Hepatocyte (in vitro differentiated cells): ENCODE measurements at places on chromosomes 6 and 20. TPM values are rescaled to one million over a fixed set of nuclear protein-coding genes. Genes with fewer than 3 reads are reported as not detected.

The PBOV1 gene
- total RNA-seq = not detected in 2 replicates

The ASIP gene
- not detected in 2 replicates for total RNA-seq

The CCDC170 gene
- total RNA-seq = 0.88 and 1.2 TPM in 2 replicates

The RGS17 gene
- 0.24 and 0.97 TPM in 2 replicates for total RNA-seq

The POU5F1 gene
- 1.1 and 2.1 TPM in 2 replicates for total RNA-seq

The SPINT4 gene
- not detected in 2 replicates for total RNA-seq

- H3K27ac ChIP-seq = no peak overlapping the region
- no peaks in the 10 kb centered on the region for H3K36me3 ChIP-seq
- no peaks in the 10 kb centered on the region for H3K27me3 ChIP-seq
- no peak for DNase-seq
- H3K4me3 ChIP-seq = no peak overlapping the region
Measured at GRCh38 chr6:131124336-131125071, 10.8 kb upstream of the AKAP7 start.

DNA sequence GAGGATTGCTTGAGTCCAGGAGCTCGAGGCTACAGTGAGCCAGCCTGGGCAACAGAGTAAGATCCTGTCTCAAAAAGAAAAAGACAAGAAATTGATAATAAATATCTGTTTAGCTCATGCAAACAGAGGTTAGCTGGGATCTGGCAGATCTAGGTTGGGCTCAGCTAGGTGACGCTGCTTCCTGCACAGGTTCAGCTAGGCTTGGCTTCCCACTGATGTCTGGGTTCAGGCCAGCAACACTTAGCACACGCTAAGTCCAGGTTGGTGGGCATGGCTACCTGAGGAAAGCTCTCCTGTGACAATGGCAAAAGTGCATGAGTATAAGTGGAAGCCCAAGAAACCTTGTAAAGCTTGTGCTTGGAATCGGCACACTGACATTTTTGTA, 48.7 kb downstream of the RIN2 start:
- no peaks in the 10 kb centered on the region for H3K4me1 ChIP-seq
- no peaks in the 10 kb centered on the region for H3K36me3 ChIP-seq
- H3K27me3 ChIP-seq = no peaks in the 10 kb centered on the region
- DNase-seq = no peak

DNA sequence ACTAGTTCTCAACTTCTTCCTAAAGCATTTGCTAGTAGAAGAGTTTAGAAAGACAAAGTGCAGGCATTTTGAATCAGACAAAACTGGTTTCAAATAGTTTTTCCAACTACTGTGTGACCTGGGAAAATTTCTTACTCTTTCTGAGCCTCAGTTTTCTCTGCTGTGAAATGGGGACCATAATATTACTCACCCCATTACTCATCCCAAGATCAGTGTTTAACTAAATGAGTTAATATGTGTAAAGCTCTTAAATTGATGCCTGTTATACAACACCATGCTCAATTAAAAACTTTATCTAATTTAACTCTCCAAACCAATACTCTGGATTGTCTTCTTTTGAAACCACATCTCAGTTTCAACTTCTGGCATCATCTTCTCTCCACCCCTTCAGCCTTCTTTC, 87.4 kb downstream of the DNAH8 start:
- H3K27ac ChIP-seq = no peak overlapping the region
- H3K4me3 ChIP-seq = no peak overlapping the region
- no peaks in the 10 kb centered on the region for H3K27me3 ChIP-seq
- no peak for DNase-seq

DNA sequence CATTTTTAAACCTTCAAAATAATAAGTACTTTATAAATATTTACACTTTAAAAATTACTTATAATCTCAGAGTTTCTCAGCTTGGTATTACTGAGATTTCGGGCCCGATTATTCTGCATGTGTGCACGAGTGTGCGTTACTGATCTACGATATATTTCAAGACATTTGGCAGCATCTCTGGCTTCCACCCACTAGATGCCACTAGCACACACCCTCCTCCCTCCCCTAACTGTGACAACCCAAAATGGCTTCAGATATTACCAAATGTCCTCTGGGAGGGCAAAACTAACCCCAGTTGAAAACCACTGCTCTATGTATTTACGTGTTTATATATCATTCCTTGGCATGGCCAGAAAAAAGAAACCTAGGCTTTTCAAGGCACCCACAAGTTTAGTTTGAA, 95.9 kb downstream of the FYN start:
- peaks cover 15% of the 10 kb centered on the region for H3K4me1 ChIP-seq
- no peak for DNase-seq
- H3K36me3 ChIP-seq = no peaks in the 10 kb centered on the region
- no peak overlapping the region for H3K4me3 ChIP-seq
- H3K27ac ChIP-seq = no peak overlapping the region

GRCh38 chr6:109052018-109052651, 42.5 kb downstream of the SESN1 start:
- H3K4me1 ChIP-seq = no peaks in the 10 kb centered on the region
- H3K27ac ChIP-seq = no peak overlapping the region
- no peak overlapping the region for H3K4me3 ChIP-seq
- H3K36me3 ChIP-seq = no peaks in the 10 kb centered on the region
- no peaks in the 10 kb centered on the region for H3K27me3 ChIP-seq

GRCh38 chr6:165506657-165507056, 156.4 kb downstream of the PDE10A start:
- DNase-seq = no peak
- no peaks in the 10 kb centered on the region for H3K4me1 ChIP-seq

DNA sequence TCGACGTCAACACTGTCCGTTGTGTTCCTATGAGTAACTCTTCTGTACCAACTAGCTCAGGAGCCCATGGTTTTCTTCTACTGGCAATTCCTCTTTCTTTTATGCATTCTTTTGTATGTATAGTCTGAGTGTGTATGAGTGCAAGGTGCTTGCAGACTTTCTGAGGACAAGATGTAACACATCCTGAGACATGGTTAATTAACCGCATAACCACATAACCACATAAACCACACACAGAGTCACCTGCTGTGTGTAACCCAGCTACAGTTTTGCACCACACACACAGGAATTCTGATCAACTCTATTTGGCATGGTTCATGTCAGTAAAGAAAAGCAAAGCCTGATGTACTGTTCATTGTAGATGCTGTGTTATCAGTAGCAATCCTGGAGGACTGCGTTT, 98.6 kb downstream of the DACT2 start:
- no peak for DNase-seq
- H3K27me3 ChIP-seq = no peaks in the 10 kb centered on the region
- H3K36me3 ChIP-seq = no peaks in the 10 kb centered on the region
- H3K4me3 ChIP-seq = no peak overlapping the region
